Cortex of kidney (tissue), 1 donor: ENCODE measurements at places on chromosomes 4 and X.

- DNase-seq: no peak
These were observed 6.1 kb upstream of the SRPK3 start for GRCh38 chrX:153774576-153775292.

DNA sequence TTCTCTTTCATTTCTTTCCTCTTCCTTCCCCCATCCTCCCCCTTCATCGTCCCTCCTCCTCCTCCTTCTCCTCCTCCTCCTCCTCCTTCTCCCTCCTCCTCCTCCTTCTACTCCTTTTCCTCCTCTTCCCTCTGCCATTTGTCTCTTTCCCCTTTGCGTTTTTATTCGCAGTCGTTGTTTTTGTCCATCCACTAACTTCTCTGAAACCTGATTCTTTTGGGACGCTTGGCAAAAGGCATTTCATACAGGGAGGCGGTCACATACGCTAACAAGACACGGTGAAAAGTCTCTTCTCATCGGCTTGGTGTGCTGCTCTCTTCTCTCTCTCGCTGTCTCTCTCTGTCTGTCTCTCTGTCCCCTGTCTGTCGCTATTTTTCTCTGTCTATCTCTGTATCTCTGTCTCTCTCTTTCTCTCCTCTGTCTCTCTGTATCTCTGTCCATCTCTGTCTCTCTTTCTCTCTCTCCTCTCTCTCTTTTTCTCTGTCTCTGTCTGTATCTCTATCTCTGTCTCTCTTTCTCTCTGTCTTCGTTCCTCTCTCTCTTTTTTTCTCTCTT is 5.4 kb upstream of the SHOX start:
- no peak for DNase-seq

- no peak for DNase-seq
These were observed 44.0 kb upstream of the ZCCHC13 start for GRCh38 chrX:74259885-74260491.

DNA sequence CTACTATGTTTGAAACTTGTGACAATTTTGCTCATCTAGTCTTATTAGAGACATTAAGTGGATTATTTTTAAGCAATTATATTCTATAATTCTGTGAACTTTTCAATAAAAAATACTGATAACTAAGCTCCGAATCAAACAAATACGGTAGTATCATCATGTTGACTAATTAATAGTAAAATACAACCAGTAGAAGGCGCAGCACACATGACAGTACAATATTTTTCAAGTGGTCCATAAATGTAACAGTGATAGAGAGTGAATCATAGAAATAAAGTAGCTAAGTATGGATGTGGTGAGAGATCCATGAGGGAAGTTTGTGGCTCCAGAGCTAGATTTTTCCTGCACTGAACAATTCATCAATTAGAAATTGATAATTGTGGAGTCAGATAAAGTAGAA is 666.2 kb downstream of the KCTD8 start:
- no peak for DNase-seq

DNA sequence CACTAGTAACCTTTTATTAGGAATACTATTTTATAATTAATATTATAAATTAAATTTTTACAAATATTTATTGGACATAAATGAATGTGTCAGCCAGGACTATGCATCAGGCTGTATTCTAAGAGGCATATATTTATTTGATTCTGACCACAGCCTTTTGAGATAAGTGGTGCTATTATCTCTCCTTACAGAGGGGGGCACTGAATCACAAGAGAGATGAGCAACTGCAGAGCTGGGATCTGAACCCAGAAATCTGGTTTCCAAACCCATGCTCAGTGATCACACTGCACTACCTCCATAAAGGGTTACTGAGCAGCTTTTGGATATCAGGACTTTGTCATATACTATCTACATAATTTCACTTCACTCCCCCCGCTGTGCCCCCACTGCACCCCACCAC is 322.0 kb downstream of the TMA16 start:
- DNase-seq: no peak

GRCh38 chrX:70405003-70405402 is 18.1 kb upstream of the GDPD2 start:
- no peak for DNase-seq

DNA sequence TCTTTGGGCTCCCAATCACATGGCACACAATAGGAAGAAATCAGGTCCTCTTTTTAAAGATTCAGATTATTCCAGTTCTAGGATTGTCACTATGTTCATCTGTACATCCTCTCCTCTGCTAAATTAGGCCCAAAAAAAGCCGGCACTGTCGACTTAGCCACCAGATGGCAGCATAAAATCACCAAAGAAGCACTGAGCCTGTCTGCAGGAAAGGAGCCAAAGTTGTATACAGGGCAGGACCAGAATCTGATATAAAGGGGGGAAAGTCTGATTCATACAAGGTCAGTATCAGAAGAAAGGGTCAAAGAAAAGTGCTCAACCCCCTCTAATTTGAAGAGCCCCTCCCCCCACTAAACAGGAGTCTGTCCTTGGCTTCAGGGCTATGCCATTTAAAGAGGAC is 292.5 kb downstream of the CHIC1 start:
- no peak for DNase-seq

GRCh38 chr4:178681871-178682270 is 1239.6 kb upstream of the AGA start:
- DNase-seq: no peak

- DNase-seq: no peak
These were observed 19.7 kb upstream of the EDNRA start for GRCh38 chr4:147461161-147461560.

DNA sequence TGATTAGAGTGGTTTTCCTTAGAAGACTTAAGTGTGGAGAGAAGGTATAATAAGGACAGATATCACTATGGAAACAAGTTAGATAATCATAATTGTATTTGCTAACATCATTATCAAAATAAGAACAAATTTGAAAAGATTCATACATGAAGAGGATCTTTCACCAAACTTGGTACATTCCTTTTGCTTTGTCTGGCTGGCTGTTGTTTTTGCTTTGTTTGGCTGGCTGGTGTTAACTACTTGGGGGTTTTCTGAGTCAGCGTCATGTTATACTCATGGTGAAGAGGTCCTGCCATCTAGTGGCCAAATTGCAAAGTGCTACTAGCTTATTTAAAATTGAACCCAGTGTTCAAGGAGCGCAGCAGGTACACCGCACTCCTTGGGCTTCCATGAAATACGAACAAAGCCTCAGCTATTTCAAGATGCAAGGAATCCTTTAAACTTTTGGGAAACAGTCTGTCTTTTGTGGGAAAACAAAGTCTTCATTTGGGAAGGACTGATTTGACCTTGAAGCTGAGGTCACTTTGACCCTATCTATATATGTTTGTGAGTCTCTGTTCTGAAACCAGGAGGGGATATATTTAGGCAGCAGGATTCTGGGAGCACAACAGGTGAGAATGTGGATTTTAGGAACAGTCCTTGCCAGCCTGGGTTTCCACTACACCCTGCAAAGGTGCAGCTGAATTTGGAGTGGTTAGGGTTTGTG is 129.7 kb downstream of the PLS3 start:
- DNase-seq: no peak

- no peak for DNase-seq
These were observed 46.7 kb downstream of the TMEM154 start for GRCh38 chr4:152633118-152633517.

GRCh38 chr4:78622253-78622979 is 70.8 kb downstream of the ANXA3 start:
- DNase-seq: no peak

GRCh38 chr4:15899511-15899910 is 39.0 kb downstream of the FGFBP1 start:
- no peak for DNase-seq

DNA sequence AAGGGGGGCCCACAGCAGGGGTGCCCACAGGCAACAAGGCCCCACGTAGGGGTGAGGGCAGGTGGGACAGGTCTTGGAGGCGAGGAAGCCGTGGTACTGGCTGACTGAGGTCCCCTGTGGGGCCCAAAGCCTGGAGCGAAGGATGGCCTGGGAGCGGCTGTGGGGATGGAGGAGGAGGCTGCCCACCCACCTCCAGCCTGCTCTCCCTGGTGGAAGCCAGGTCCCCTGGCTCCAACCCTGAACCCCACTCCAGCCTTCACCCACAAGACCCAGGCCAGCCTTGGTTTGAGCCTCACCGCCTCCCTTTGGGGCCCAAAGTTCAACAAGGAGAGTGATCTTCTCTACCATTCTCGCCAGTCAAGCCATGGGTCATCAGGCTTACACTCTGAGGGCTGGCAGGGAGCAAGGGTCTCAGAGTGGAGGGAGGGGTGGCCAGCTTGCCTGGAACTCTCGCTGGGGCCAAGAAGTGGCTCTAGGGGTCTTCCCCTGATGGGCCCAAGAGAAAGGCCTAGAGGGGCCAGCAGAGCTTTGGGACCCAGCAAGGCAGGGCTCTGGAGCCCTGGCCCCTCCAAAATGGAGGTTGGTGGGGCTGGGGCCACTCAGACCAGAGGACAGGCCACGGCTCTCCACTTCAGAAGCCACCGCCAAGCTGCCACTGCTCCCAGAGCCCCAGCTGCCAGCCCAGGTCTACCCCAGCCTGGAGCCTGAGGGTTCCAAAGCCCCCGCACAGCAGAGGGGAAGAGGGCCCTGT is 5.0 kb downstream of the PNCK start:
- no peak for DNase-seq

DNA sequence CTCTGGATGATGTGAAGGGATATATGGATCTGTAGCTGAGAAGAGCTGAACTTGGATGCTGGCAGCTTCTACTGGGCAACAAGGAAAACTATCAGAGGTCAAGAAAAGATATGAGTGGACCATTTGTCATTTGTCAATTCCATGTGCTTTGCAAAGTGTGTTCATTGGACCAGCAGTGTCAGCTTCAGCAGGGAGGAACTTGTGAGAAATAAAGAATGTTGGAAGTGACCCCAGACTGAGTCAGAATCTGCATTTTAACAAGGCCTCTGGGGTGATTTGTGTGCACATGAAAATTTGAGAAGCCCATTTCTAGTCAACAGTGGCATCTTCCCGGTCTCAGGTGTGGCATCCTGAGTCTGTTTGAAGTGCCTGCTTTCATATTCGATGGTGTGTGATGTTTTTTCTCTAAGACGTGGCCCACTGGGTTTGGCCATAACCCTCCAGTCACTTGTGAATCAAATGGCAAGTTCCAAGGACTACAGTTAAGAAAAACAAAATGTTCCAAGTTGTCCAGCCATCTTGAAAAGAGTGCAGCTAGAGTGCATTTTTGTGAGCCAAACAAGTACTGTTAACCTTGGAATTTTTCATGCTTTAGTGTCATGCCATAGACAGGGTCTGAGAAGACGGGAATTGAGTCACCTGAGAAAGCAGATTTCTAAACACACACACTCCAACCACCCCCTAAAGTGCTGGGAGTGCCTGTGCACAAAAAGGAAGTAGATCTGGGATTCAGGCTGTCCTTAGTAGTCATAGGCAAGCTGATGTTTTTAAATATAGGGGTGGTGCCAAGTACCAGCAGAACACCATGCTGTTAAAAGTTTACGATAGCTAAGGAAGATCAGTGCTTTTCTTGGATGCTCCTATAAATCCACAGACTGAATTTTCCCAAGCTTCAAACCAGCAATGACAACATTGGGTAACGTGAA is 26.4 kb downstream of the GPM6B start:
- no peak for DNase-seq

GRCh38 chr4:19329631-19330030 is 922.1 kb upstream of the SLIT2 start:
- no peak for DNase-seq

GRCh38 chr4:101977076-101977475 is 186.5 kb downstream of the BANK1 start:
- no peak for DNase-seq

DNA sequence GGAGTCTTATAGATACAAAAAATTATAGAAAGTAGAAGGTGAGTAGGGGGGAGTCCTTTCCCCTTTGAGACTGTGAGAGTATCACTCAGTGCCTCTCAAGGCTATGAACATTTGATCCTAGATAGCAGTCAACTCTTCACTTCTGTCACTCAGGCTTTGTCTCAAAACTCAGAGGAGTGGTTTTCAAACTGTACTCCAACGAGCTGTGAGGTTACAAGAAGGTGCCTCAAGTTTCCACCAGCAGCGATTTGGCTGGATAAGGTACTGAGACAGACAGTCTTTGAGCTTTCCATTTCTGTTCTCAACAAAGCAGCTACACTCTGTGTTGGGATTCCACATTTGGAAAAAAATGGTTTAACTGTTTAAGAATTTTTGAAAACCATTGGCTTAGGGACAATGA is 48.0 kb upstream of the NDST3 start:
- DNase-seq: no peak

GRCh38 chr4:151675411-151675971 is 85.3 kb downstream of the GATB start:
- DNase-seq: no peak

DNA sequence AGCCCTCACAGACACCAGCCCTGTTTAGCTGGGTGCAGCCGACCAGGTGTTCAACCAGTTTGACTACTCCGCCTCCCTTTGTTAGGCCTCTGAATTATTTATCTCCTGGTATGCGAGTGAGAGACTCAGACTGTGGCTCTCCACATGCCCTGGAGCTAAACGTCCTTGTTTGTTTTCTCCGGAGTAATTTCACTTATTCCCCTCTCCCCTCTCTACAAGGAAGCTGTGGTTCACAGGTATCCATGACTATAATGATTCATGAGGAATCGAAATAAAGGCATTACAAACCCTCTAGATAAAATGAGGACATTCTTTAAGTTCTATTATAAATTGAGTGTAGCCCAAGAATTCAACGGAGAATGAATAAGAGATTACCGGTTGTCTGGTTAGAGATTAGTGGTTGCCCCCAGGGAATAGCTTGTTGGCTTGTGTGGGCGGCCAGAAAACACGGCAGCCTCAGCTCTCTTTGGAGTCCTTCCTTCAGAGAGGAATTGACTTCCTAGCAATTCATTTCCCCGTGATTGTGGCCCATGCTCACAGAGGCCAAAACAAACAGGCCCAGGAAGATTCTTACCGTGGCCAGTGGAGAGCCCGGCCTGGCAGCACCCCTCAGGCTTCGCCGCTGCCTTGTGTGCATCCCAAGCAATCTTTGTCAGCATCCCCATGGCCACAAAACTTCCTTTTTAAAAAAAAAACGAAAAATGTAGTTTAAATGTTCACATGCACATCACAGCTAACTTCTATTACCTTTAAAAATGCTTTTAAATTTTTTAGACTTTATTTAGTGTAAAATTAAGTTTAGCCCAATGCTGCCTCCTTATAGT is 60.2 kb upstream of the CBR4 start:
- DNase-seq: no peak

DNA sequence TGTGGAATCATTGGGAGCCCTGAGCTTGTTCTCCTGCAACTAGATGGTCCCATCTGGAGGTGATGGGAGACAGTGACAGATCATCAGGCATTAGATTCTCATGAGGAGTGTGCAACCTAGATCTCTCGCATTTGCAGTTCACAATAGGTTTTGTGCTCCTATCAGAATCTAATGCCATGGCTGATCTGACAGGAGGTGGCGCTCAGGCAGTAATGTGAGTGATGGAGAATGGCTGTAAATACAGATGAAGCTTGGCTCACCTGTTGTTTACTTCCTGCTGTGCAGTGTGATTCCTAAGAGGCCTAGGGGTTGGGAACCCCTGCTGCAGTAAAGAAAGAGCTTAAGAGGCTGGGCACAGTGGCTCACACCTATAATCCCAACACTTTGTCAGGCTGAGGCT is 42.2 kb upstream of the PUDP start:
- no peak for DNase-seq
